ENCODE measurements at places on chromosomes 1 and 21.

- no peak for DNase-seq
Measured at GRCh38 chr1:35590476-35591040, 17.4 kb downstream of the TFAP2E start.

GRCh38 chr1:90839323-90839722 is 122.2 kb upstream of the BARHL2 start:
- DNase-seq: no peak

DNA sequence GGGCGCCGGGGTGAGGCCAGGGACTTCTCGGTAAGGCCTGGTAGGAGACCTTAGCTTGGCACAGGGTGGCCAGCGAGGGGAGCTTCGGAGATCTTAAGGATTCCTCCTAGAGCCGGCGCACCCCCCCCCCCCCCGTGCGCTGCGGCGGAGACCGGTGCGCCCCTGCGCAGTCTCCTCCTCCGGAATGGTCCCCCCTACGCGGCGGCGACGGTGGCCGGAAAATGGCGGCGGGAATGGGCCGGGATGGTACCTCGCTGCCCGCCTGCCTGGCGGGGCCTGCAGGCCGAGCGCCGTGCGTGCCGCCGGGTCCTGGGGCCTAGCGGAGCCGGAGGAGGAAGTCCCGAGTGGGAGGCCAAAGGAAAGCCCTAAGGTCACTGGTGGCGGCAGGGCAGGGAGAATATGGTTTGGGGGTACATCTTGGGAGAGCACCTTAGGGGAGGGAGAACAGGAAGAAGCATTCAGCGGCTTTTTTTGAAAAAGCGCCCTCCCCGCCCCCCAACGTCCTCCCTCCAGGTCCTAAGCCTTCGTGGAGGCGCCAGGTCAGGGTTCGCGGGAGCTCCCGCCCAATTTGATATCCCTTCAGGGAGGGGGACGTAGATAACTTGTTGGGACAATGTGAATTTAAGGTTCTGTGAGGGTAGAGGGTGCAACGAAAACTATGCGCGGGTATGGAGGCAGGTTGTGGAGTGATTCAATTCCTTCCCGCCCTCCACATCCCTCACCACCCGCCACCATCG is 429 bp downstream of the SRRM1 start:
- no peak for DNase-seq

GRCh38 chr1:35369922-35370671 is 101.6 kb downstream of the ZMYM4 start:
- DNase-seq: peak; percentile 30

DNA sequence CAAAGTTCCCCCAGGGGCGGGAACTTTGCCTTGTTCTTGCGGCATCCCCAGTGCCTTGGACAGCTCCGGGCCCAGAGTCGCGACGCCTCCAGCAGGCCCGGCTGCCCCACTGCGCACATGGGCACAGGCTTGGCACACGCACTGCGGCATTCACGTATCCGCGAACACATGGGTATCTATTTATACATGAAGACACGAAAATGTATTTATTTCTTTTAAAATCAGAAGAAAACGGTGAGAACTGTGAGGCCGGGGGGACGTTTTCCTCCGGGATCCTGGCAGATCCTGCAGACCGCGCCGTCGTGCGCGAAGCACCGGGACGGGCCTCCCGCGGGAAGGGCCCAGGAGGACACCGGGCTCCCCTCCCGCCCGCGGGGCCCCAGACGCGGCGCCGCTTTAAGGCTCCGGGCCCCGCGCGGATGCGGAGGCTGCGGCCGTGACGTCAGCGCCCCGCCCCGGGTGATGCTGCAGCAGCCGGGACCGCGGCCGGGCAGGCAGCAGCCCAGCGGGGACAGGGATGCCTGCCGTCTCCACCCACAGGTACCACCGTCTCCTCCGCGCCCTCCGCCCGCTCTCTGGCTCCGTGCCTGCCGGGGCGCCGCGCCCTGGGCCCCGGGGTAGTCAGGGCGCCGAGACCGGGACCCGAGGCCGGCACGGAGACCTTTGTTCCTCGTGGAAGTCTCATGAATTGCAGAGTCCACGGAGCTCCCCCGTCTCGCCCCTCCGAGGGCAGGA is at the start of gene SLC45A1:
TSS of gene SLC45A1 (plus strand) at position 468 of the 735 bp plus-strand sequence. CDS start 6,216 bp downstream, outside the sequence.
- peak; percentile 92 for DNase-seq

DNA sequence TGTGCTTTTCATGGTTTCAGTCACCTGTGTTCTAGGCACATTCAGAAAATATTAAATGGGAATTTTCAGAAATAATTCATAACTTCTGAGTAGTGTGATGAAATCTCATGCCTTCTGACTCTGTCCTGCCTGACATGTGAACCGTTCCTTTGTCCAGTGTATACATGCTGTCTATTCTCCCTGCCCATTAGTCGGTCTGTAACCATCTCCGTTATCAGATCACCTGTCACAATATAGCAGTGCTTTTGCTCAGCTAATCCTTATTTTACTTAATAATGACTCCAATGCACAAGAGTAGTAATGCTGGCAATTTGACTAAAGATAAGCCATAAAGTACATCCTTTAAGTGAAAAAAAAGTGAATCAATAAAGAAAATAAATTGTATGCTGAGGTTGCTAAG is 597.5 kb downstream of the BRINP3 start:
- no peak for DNase-seq

DNA sequence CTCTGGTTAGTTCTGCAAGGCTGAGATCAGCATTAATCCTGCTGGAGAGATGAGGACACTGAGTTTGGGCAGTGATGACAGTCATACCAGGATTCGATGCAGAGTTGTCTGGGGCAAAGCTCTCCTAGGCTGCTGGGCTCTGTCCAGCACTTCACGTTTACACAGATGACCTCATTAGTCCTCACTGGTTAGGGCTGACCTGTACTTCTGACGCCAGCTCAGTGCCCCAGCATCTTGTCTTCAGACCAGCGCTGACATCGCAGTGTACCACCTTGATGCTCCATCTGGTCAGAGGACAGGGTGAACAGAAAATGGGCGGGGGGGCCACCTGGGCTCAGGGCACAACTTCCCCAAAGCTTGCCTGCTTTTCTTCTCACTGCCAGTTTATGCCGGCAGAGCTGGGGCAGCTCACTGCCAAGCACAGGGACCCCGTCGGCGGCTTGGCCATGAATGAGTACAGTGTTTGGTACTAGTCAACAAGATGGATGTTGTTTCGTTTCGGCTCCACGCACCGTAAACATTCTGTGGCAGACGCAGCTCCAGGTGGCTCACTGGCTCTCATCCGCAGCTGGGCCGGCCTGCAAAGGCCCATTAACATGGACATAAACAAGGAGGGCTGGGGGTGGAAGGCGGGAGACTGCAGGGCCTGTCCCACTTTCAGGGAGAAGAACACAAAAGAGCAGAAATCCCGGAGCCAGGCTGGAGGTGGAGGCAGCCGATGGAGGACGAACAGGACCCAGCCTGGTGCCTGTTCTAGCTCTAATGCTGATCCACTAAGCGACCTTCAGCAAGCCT is 118.7 kb downstream of the GLIS1 start:
- DNase-seq: no peak

DNA sequence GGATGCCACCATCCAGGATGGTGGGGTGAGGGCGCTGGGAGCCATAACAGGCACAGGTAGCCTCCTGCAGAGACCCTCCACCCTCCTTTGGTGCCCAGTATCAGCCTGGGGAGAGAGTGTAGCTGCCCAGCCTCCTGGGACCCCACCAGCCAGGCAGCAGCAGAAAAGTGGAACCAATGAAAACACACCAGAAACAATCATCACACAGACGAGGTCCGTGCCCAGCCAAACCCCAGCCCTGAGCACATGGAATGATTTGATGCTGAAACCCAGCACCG is 285.1 kb downstream of the PTPRU start:
- no peak for DNase-seq

GRCh38 chr1:157798211-157798610 is 21.3 kb upstream of the FCRL2 start:
- DNase-seq: no peak

DNA sequence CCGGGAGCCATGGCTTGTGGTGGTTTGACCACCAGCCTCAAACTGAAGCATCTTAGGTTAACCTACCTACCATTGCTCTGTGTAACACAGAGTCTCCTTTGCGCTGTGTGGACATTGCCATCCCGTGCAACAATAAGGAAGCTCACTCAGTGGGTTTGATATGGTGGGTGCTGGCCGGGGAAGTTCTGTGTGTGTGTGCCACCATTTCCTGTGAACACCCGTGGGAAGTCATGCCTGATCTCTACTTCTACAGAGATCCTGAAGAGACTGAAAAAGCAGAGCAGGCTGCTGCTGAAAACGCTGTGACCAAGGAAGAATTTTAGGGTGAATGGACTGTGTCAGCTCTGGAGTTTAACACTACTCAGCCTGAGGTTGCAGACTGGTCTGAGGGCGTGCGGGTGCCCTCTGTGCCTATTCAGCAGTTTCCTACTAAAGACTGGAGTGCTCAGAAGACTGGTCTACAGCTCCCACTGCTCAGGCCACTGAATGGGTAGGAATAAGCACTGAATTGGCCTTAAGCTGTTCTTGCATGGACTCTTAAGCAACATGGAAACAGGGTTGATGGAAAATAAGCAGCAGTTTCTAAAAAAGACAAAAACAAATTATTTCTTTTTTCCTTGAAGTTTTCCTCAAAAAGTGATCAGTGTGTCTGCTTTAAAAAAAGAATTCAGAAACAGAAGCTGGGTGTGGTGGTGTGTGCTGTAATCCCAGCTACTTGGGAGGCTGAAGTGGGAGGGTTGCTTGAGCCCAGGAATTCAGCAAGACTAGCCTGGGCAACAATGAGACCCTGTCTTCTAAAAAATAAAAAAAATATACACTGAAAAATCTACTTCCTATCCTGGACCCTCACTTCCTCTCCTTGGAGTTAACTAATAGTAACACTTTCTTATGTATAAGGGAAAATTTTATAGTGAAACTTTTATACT is 14.6 kb downstream of the CEP350 start:
- DNase-seq: no peak

GRCh38 chr21:26851109-26851944 is 6.1 kb upstream of the ADAMTS1 start:
- no peak for DNase-seq

DNA sequence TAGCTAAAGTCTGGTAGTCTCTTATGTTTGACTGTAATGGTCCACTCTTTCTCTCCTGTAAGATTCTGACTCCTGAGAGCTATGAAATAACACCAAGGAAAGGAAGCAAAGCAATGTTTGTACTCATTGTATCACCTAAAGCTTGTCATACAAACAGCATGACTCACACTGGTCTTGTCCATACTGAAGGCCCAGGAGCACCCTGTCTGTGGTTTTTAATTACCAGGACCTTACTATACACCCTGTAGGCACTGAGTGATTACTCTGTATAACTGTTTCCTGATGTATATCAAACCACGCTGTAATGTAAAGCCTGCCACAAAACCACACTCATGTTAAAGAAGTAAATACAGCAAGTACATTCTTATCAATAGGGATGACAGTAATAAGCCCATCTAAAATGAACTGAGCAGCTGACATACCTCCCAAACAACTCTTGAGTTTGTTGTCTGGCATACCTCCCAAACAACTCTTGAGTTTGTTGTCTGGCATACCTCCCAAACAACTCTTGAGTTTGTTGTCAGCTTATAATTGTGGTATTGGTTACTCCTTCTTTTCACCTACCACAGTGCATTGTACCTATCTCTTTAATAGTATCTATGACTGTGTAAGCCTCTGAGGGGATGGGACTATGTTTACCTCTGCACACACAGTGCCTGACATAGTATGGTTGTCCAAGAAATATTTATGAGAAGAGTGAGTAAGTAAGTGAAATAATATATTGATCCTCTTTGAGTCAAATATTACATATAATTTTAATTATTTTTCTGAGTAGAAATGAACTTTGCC is 11.6 kb upstream of the TNFSF18 start:
- DNase-seq: no peak

GRCh38 chr21:31920275-31920674 is 47.5 kb downstream of the HUNK start:
- no peak for DNase-seq

DNA sequence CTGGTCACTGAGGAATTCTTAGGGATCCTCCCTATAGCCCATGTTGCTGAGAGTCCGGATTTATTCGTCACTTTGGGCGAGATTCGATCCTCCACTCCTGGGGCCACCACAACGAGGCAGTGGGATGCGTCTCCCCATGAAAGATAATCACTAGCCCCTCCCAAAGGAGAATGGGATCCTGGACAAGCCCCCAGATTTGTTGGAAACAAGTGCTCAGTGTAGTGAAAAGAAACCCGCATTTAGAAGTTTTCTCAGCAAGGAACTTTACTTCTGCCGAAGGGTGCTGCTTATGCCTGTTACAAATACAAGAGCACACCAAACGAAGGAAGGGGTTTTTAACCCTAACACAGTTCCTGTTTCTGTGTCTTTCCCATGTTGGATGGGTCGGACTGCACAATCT is 83.3 kb downstream of the ZFYVE9 start:
- no peak for DNase-seq

DNA sequence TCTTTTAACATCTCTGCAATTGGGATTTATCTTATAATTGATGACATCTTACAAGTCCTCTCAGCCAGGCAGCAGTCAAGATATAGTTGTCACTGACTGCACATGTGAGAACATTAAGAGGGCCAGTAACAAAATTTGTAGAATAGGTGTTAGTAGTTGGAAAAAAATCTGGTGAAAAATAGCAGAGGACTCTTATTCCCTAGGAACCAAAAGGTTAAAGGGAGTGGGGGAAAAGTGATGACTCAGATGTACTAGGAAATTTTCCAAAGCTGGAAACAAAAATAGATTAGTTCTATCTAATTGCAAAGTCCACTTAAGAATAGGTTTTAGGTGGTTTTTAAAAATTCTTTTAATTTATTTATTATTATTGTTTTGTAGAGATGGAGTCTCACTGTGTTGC is 3.6 kb downstream of the NUP210L start:
- DNase-seq: peak; percentile 34

GRCh38 chr1:82377201-82377884 is 576.6 kb downstream of the ADGRL2 start:
- peak; percentile 5 for DNase-seq

GRCh38 chr1:202615501-202616354 is 94.5 kb downstream of the SYT2 start:
- peak; percentile 64 for DNase-seq

DNA sequence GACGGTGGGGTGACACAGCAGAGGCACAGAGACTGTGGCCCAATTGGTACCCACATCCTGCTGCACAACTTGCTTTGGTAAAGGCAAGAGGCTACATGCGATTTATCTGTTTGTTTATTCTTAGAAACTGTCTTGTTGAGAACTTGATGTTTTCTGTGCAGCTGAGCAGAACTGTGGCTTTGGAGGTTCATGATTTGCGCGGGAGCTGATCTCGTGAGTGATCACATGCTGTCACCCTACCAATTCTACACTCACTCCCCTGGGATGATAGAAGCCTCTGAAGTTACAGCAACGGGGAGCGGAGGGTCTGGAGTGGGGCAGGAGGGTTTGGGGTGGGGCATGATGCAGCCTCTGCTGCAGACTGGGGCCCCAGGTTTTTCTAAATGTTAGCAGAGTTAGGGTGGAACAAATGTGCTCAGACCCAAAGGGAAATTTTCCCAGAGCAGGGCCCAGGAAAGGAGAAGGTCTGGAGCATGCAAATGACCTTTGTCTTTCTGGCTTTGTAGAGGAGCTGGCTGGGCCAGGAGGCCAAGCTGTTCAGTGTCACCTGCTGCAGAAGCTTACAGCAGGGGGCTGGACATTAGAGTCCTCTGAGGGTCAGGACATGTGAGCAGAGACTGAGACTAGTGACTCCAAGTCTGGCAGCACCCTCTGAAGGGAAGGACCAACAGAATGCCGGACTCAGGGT is 83.6 kb downstream of the GRIK3 start:
- DNase-seq: no peak

GRCh38 chr1:32201011-32201855 is 838 bp downstream of the CCDC28B start:
- DNase-seq: peak; percentile 78
